ENCODE measurements at places on chromosomes 3 and 15.

GRCh38 chr3:151548195-151548594, 87.3 kb upstream of the IGSF10 start:
- DNase-seq: no peak

DNA sequence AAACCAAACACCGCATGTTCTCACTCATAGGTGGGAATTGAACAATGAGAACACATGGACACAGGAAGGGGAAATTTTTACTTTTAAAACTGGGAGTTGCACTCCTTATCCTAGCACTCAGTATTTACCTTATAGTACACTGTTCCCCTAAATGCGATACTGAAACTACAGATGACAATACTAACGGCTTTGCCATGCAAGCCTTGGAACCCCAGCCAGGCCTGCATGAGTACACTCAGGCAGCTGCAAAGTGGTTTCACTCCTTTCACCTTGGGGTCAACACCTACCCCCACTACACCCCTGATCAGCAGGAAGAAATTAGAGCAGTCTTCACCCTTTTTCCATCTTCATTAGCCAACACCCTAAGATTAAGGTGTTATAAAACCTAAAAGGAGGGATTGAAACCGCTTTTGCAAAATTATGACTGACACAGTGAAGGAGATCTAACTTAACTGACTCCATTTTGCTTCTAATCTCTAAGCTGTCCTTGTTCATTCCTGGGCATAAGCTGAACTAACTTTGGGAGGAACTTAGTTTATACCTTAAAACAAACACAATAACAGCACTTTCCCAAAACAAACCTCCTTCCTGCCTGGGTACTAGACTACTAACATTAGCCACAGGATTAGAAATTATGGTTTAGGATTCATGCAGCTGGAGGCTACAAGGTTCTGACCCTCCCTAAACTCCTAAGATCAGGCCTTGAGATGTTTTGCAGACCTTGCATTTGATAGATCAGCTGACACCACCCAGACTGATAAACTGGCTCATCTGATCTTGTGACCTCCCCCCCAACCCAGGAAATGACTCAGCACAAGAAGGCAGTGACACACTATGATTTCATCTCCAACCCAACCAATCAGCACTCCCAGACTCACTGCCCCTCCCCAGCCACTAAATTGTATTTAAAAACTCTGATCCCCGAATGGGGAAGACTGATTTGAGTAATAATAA, 452.1 kb upstream of the PPP2R3A start:
- no peak for DNase-seq

GRCh38 chr3:127518456-127519081, 72.0 kb downstream of the TPRA1 start:
- DNase-seq: no peak

DNA sequence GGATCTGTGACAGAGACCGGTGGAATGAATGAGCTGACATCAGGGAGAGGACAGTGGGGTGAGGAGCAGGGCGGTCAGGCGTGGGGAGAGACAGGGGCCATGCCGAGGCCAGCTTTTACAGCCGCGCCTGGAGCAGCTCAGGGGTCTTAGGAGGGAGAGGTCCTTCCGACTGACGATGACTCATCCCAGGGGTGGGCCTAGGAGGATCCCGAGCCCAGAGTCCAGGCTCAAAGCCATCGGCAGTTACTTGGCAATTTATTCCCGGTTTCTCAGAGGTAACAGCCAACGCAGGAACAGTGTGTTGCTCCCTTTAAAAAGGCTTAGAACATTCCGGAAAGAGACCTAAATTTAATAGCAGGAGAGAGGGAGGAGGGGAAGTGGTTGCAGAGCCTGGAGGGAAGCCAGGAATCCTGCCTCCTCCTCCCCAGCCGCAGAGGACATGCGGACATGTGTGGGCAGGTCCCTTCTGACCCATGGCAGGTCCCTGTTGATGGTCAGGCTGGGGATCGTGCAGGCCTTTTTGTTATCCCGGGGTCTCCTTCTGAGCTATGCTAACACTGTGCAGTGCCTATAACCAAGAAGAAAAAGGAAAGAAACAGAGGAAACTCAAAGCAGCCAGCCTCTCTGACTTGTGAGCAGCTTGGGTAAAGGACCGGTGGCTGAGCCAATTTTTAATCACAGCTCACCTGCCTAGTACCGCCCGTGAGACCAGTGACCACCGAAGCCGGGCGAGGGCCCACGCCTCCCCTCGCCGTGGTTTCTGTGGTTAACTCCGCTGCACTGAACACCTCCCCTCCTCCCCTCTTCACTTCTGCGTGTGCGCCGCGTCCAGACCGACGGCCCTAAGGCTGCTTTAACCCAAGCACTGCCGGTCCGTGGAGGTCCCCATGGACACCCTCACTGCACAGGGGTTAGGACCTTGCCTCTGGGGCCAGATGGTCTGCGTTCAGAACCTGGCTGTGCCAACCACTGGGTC, 392.4 kb upstream of the PROK2 start:
- DNase-seq: peak; percentile 10

DNA sequence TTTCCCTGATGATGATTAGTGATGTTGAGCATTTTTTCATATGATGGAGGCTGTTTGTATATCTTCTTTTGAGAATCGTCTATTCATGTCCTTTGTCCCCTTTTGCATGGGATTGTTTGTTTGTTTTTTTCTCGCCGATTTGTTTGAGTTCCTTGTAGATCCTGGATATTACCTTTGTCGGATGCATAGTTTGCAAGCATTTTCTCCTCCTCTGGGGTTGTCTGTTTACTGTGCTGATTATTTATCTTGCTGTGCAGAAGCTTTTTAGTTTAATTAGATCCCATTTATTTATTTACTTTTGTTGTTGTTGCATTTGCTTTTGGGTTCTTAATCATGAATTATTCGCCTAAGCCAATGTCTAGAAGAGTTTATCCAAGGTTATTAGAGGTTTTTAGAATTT, 232.8 kb downstream of the XXYLT1 start:
- DNase-seq: no peak

DNA sequence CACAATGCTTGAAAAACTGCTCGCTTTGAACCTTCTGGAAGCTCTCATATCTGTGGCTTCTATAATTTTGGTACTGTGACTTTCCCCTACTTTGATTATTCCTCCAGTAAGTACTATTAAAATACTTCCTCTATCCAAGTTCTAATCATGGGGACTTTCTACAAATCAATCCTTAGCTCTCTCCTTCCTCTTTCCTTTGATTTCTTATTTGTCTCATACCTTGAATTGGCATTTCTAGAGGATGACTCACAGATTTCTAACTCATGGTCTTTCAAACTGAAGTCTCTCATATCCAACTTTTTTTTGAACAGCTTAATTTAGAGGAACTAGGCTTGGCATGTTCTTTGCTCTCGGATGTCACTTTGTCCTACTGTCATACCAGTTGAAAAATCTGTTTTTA, 241.8 kb downstream of the TBC1D5 start:
- no peak for DNase-seq

DNA sequence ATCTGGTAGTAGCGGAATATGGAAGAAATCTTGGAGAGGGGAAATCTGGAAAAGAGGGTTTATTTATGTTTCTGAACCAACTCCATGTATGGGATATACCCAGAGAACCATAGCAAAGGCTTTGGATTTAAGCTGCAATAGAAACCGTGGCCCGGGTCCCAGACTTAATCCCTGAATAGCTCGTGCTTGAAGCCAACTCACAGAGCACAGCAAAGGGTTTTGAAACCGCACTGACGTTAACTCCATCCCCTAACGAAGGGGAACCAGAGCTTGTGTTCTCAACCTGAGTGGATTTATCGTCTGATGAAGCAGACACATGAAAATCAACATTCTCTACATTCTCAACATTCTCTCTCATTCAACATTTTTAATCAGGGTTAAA, 154.6 kb downstream of the APBA2 start:
- no peak for DNase-seq
